DMS53 (cell line): ENCODE measurements at places on chromosomes 6 and 20.

DNA sequence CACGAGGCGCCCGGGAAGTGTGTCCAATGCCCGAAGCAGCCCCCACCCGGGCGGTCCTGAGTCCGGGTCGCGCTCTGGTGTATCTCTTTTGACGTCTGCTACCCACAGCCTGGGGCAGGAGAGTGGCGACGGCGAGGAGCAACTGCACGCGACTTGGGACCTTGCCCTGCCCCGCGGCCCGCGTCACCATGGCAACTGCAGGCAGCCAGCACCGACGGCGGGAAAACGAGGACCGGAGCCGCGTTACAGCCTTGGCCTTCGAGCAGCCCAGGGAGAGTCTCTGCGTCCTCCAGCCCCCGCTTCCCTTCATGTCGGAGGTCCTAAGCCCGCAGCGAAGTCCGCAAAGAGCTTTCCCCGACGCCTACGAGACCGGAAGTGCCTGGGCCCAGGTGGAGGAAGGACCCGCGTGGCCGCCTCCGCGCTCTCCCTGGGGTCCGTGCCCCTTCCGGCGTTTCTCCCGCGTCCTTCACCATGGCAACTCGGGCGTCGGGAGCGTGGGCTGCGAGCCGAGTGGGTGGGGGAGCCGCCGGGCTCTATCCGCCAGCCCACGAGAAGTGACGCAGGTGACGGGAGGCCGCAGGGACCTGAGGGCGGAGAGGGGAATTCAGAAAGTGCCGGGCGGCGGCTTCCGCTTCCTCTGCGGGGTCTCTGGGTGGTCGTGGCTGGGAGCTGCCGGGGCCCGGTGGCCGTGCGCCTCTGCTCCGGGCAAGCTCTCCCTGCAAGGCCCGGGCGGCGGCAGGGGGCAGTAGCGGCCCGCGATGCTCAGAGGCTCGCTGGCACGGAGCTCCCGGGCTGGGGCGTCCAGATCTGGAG is 88.6 kb upstream of the TGM3 start:
- DNase-seq, result peak; percentile 89

- peak; percentile 22 for DNase-seq
Observed at GRCh38 chr6:93248631-93249030, 170.7 kb downstream of the EPHA7 start.

- DNase-seq, result peak; percentile 8
Observed at GRCh38 chr20:13322621-13323020, 101.5 kb downstream of the ISM1 start.

GRCh38 chr6:122663981-122664380 is 53.8 kb downstream of the PKIB start:
- peak; percentile 48 for DNase-seq

DNA sequence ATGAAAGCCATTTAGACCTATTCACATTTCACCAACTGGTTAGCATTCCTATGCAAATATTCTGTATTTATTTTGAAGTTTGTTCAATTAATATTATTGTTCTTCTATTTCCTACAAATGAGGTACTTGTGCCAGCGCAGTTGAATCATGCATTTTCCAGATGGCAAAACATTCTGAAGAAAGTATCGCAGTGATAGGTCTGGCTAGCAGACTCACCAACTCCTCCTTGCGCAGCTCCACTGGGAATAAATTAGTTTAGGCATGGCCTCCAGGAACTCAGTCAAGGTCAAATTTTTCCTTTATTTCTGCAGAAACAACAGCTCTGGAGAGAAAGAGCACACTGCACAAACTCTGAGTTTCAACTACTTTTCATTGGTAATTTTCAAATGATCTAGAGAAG is 437.7 kb downstream of the COL12A1 start:
- DNase-seq, result no peak

DNA sequence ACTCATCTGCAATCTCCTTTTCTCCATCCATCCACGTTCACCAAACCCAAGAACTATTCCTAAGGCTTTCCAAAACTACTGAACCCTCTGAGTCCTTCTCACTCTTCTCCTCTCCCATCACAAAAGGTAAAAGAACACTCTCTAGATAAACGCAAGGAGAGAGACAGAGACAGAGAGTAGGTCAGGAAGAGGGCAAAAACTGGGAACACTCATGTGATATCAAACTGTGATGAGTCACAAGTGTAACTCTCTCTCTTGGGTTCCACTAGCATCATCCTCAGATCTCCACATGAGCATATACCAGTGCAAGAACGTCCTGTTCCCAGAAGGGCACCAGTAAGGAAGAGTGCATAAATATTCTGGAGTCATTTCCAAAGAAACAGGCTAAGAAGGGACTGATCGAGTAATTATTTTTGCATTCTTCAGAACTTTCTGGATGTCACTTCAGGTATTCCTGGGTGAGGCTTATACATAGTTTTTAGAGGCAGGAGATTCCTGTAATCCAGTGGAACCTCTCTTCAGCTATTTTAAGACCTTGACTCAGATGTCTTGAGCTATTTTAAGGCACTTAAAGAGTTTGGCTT is 47.3 kb upstream of the STXBP5 start:
- peak; percentile 30 for DNase-seq

DNA sequence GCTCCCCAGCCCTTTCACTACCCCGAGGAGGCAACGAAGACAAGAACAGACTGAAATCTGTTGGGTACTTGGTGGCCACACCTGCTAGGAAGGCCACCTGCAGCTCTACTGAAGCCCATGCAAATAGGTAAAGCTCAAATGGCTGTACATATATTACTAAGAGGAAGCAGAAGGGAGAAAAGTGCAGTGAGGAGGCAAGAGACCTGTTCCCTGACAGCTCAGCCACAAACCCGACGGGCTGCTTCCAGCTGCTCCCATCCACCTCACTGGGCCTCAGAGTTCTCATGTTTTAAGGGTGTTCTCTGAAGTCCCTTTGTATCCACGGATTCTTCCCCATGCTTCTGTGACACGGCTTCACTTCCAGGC is 24.6 kb downstream of the TRAM2 start:
- DNase-seq, result peak; percentile 86

DNA sequence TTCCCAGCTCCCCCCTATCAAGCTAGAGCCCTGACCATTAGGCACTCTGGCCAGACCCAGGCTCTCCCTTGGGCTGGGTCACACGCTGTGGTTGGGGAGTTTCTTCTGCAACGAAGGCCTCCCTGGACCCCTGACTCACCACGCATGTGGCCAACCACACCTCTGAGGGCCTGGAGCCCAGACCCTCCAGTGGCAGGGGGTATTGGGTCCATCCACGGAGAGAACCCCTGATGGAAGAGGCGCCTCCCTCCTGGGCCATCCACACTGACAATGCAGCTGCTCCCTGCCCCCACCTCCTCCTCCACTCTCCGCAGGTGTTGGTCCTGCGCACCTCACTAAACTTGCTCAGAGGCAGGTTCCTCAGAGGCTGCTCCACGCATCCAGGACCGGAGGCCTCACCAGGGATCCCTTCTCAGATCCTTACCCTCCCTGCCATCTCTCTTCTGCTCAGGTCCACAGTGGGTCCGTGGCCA is 125.4 kb downstream of the RNASET2 start:
- no peak for DNase-seq

GRCh38 chr6:130827247-130828149 is at the start of gene SMLR1:
Gene SMLR1, plus strand, starts transcription at chr6:130827406. Its CDS starts 8 bp downstream, at chr6:130827414.
- DNase-seq, result no peak

DNA sequence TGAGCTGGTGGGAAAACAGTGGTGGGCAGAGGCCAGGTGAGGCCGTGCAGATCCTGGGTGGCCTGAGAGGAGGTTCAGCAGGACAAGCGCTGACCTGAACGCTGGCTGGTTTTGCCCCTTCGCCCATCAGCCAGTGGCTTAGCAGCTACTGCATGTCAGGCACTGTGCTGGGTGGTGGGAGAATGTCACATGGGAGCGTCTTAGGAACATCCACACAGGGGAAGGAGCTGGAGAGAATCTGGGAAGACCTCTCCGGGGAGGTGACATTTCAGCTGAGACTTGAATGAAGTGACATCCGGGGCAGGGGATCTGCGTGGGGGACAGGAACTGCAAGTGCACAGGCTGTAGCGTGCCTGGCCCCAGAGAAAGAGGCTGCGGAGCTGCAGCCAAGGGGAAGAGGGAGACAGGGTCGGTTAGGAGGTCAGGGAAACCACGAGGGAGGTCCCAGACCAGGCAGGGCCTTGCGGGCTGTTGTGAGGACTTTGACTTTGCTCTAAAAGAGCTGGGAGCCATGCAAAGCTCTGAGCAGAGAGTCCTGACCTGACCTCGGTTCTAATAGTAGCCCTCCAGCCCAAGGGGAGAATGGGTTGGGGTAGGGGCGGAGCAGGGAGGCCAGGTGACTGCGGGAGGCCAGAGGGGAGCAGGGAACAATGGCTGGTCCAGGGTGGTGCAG is 156.8 kb upstream of the PTPN1 start:
- DNase-seq, result no peak
